ENCODE measurements at places on chromosomes 11 and 22.

GRCh38 chr11:69554849-69555248 is 73.4 kb downstream of the LINC01488 start:
- DNase-seq, result no peak

DNA sequence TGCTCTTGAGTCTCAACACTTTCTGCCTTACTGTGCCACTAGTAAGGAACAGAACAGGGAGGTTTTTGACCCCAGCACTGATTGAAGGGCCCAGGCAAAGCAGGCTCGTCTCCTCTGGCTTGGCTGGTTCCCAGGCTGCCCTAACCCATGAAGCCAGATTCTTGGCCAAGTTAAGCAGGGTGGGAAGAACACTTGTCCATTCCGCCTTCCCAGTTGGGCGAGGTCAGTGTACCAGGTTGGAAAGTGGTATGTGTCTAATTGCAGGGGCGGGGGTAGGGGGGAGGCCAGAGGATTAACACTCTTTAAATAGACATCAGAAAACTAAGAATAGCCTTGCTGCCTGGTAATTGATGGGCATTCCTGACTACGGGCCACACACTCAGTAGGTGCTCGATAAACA is 14.4 kb downstream of the TIMP3 start:
- DNase-seq, result no peak

GRCh38 chr11:128694618-128695481 is 978 bp downstream of the FLI1 start:
- DNase-seq, result no peak

DNA sequence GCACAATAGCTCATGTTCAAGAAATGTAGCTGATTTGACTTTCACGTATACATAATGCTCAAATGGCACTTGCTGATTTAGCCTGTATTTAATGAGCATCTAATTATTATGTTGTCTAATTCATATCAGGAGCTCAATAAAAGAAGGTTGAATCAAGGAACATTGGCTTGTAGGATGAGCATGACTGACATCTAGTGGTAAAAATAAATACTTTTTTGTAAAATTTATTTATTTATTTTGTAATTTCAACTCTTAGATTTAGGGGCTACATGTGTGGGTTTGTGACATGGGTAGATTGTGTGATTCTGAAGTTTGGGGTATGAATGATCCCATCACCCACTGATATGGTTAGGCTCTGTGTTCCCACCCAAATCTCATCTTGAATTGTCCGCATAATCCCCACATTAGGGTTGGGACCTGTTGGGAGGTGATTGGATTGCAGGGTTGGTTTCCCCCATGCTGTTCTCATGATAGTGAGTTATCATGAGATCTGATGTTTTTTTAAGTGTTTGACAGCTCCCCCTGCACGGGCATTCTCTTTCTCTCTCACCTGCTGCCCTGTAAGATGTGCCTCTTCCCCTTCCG is 1.7 kb upstream of the OR52E5 start:
- DNase-seq, result no peak

- DNase-seq, result no peak
Measured at GRCh38 chr22:17842386-17842785, 68.1 kb upstream of the BID start.

GRCh38 chr11:75565221-75565814 is 3.3 kb downstream of the SERPINH1 start:
- DNase-seq, result no peak

- DNase-seq, result no peak
Measured at GRCh38 chr11:117903505-117904382, 25.5 kb downstream of the TMPRSS13 start.

DNA sequence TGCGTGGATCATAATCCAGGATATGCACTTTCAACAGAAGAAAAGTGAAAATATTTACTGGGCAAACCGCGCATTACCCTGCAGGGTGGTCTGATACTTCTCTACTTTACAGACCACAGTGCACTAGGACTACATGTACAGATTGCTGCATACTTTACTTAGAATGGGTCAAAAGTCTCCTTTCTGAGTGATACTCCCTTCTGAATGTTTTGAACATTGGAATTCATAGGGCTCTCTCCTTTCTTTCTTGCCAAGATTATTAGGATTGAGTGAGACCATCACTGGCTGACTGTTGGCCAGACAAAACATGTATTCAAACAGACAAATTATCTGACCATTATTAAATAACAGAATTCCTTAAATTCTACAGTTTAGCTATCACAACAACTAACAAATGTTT is 6.6 kb upstream of the FIBIN start:
- no peak for DNase-seq

DNA sequence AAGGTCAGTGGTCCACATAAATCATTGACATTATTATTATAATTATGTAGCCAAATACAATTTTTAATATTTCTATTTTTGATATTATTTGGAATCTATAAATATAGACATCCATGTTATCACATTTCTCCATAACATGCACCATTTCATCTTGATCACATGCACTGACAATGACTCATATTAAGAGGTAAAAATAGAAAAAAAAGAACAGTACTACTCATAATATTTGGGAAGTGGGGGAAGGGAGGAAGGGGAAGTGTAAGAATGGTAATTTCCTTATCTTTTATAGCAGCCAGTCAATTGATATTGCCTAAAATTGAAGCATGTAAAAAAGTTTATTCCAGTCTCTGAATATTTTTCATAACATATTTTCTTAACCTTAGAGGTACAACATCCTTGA is 72.3 kb downstream of the ADM start:
- DNase-seq, result no peak

GRCh38 chr11:95776859-95777258 is 12.7 kb downstream of the FAM76B start:
- no peak for DNase-seq

GRCh38 chr11:13324141-13324540 is 46.6 kb downstream of the BMAL1 start:
- DNase-seq, result no peak

- DNase-seq, result no peak
Measured at GRCh38 chr11:78752494-78752893, 177.8 kb upstream of the NARS2 start.

DNA sequence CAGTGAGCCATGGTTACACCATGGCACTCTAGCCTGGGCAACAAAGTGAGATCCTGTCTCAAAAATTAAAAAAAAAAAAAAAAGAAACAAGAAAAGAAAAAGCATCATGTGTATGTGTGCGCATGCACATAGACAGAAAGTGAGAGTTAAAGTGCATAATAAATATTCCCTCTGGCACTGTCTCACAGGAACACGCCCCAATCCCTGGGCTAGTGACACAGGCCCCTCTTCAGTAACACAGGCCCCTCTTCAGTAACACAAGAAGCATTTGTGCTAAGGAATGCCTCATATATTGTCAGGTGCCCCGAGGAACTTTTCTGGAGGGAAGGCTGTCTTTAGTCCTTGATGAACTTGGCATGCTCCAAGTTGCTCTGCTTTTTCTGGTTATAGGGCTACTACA is 57.5 kb downstream of the RPL27A start:
- DNase-seq, result no peak

GRCh38 chr22:45891021-45891421 is 85.9 kb downstream of the WNT7B start:
- no peak for DNase-seq

GRCh38 chr11:16841984-16842383 is 103.5 kb downstream of the C11orf58 start:
- DNase-seq, result no peak

DNA sequence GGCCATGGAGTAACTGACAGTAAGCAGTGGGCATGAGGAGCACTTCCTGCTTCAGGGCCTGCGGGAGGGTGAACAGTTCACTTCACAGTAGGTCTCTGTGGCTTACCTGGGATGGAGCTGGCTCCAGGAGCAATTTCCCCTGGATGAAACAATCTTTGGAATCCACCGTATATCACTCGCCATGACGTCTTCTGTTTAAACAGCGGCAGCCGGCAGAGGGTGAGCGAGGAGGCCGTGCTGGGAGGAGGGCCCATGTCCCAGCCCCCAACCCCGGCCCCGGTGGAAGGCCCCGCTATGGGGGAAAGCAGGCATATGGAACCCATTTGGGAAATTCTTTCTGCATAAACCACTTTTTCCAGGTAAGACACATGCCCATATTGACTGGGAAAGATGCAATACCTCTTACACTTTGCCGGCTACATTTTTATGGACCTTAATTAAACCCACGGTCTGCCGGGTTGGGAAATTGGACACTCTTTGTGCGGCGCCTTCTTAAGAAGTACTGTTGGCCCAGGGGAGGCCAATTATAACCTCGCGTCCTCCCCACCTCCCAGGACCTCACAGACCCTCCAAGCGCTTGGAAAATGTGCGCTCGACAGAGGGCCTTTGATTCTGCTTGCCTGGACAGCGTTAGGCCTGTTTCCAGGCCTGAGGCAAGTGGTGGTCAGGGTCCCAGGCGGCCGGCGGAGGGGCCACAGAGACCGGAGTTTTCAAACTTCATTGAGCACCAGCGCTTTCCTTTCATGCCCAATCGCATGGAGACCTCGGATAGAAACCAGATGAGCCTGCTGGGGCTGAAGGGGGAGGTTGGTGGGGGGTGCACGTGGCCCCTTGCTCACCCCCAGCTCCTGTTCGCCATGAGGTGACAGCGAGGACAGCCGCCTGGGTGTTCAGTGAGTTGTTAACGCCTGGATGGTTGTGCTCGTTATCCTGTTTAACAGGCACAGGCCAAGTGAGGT is 40.4 kb downstream of the SMIM38 start:
- DNase-seq, result no peak

GRCh38 chr11:77179681-77180080 is 51.6 kb downstream of the MYO7A start:
- no peak for DNase-seq

GRCh38 chr11:70131606-70132190 is 53.6 kb downstream of the ANO1 start:
- no peak for DNase-seq

GRCh38 chr11:132060567-132060966 is 690.2 kb downstream of the NTM start:
- no peak for DNase-seq

GRCh38 chr11:118574636-118575035 is 2.4 kb downstream of the ARCN1 start:
- no peak for DNase-seq

DNA sequence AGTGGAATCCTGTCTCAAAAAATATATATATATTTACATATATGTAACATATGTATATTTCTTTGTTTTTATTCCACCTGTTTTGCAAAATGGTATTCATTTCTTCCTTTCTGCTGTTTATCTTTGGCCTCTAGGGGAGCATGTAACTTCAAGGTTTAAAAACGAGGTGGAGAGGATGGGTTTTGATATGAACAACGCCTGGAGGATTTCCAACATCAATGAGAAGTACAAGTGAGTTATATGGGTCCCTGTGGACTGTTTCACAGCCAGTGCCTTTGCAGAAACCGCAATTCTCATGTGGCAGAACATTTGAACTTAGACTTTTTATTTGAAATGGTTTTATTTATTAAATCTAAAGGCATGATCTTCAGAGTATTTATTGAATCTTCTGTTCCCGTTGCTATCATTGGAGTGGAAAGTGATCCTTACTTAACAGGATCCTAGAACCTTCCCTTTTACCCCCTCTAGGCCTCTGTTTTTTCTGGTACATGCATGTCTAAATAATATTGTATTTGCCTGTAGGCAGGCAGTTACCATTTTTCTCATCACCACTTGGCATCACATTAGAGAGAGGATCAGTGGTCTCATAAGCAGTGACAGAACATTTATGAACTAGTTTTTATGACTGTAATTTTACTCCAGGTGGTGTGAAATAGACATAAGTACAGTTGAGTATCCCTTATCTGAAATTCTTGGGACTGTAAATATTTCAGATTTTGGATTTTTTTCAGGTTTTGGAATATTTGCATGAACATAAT is 81.5 kb upstream of the HORMAD2 start:
- no peak for DNase-seq

DNA sequence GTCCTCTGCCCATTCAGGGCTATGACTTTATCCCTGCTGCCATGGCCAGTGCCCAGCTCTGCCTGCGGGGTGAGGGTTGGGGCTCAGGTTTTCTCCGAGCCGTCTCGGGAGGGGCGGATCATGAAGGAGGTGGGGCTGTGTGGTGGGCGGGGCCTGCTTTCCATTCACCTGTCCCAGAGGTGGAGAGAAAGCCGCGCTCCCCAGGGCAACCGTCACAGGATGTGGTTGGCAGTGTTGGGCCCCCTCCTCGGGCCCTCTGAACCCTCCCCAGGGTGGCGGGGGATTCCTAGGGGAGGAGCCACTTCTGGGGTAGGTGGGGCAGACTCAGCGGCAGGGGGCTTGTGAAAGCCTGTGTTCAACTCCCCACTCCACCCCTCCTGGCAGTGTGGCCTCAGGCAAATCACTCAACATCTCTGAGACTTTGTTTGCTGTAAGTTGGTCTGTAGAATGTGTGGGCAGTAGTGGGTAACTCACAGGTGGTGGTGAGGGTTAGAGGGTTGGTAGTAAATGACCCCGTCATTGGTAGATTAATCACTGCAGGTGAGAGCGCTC is 50.3 kb downstream of the CD6 start:
- DNase-seq, result no peak

DNA sequence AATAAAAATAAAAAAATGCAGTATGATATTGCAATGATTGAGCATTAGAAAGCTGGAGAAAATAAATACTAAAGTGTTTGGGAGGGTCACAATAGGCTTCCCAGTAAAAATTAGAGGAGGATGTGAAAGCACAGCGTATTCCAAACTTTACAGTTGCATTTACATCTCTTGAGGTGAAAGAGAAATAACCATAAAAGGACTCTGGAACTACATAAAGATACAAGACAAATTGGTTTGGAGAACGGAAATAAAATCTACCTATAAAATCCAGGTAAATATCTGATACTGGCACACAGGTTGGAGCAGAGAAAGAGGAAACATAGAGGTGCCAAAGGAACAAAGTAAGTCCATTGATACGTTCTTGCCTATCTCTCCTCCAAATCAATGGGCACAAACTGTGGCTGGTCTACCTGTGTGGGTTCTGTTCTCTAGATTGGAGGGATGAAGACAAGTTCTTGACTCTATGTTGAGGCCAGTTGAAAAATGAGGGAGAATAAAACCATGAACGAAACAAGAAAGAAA is at the start of gene MS4A12:
Gene MS4A12 (plus strand): TSS at position 291 of the 522 bp plus-strand sequence. CDS start 4,541 bp downstream, outside the sequence.
- DNase-seq, result no peak

DNA sequence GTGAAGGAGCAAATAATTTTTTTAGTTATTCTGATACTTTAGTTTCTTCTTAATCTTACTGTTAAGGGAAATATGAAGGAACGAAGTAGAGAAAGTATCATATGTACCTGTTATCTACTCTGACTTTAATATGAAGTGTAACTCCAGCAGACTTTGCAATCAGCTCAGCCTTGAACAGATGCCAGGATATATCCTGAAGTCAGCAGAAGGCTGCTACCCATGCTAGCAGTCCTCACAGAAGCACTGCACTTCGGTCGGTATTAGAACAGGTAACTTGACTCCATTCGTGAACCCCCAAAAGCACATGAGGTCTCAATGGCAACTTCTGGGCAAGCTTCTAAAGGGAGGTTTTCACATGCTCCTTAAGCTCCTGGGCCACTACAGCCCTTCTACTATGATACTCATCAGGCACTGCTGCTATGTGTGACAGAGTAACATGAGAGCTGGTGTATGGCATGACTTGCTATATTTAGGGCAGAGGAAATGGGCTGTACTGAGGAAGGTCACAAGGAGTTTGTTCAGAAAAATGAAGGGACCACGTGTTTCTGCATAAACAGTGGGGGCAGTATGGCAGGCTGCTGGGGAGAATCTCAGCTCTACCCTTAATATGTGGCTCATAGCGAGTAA is 344.1 kb downstream of the SOX6 start:
- no peak for DNase-seq
